ENCODE measurements at places on chromosomes 16 and 17.

DNA sequence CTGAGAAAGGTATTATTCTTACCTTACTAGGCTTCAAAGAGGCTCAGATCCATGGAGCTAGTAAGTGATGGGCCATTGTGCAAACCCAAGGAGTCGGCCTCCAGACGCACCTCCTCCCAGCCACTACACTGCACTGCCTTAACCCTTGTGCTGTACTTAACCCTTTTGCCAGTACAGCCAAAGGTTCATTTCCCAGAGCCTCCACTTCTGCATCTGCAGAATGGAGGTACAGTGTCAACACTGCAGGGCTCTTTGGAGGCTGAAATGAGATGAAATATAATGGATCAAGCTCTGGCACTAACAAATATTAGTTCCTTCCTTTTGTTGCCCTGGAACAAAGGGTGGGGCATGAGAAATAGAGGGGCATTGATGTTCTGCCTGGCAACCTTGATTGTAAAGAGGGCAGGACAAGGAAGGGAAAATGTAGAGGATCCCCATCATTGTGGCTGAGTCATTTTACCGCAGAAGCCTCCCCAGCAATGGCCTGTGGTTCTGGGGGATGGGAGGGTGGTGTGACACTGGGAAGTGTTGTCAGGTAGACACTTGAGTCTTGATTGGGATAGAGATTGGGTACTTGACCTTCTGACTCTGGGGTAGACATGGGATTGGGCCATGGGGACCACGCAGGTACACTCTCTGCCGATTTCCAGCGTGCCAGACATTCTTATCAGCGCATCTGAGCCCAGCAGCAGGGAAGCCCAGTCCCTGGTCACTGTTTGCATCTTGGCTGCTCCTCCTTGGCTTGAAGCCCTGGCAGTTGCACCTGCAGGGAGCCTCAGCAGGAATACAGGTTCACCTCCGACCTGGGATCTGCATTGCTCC, 84.0 kb downstream of the MSI2 start:
- no peak for DNase-seq

- no peak for DNase-seq
Measured at GRCh38 chr17:59619035-59619297, 729 bp upstream of the CLTC start.

DNA sequence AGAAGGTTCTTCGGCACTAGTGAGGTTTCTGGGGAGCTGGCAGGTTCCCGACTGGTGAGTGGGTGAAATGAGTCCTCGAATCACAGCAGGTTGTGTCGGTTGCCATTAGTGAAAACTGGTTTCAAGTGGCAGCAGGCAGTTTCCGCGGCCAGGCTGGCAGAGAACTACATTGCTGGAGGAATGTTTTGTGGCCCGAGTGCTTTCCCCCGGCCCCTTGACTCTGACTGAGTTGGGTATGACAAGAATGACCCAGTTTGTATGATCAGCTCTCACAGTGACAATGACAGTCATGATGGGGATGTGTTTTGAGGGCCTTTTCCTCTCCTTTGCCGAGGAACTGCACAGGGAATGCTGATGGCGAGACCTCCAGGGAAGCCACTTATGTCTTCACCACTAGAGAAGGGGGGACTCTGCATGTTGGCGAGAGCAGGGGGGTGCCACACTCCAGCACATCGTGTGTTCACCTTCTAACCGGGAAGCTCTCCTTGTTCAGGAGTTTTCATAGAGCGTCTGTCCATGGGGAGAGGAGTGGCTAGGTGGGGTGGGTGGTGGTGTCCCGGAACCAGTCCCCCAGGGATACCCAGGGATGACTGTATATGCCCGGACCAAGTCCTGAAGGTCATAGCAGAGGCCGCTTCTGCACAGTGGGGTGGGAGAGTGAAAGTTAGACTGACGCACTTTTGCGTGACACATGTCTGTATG, 206.0 kb upstream of the CHMP6 start:
- no peak for DNase-seq

GRCh38 chr16:23948949-23949411, 113.2 kb downstream of the PRKCB start:
- DNase-seq: peak; percentile 71

DNA sequence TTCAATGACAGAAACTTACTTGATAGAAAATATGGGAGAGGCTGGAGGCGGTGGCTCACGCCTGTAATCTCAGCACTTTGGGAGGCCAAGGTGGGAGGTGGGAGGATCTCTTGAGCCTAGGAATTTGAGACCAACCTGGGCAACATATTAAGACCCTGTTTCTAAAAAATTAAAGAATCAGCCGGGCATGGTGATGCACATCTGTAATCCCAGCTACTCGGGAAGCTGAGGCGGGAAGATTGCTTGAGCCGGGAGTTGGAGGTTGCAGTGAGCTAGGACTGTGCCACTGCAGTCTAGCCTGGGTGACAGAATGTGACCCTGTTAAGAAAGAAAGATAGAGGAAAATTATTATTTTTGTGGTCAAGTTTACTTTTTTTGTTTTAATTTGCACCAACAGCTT, 2.1 kb upstream of the NLK start:
- DNase-seq: no peak

- DNase-seq: no peak
Measured at GRCh38 chr17:70308618-70309017, 139.3 kb downstream of the KCNJ2 start.

DNA sequence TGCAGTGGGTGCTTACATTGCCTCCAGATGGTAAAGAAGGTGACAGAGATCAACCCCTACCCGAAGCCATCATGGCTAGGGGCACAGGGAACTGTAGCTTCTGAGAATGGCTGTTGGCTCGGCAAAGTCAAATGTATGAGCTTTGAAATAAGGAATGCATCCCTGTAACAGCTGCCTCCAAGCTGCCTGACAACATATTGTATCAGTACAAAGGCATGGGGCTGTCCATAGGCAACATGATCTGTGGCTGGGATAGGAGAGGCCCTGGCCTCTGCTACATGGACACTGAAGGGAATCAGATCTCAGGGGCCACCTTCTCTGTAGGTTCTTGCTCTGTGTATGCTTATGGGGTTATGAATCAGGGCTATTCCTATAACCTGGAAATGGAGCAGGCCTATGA, 119.2 kb upstream of the NETO2 start:
- no peak for DNase-seq

- peak; percentile 31 for DNase-seq
Measured at GRCh38 chr16:29738514-29738913, 7.3 kb downstream of the C16orf54 start.

DNA sequence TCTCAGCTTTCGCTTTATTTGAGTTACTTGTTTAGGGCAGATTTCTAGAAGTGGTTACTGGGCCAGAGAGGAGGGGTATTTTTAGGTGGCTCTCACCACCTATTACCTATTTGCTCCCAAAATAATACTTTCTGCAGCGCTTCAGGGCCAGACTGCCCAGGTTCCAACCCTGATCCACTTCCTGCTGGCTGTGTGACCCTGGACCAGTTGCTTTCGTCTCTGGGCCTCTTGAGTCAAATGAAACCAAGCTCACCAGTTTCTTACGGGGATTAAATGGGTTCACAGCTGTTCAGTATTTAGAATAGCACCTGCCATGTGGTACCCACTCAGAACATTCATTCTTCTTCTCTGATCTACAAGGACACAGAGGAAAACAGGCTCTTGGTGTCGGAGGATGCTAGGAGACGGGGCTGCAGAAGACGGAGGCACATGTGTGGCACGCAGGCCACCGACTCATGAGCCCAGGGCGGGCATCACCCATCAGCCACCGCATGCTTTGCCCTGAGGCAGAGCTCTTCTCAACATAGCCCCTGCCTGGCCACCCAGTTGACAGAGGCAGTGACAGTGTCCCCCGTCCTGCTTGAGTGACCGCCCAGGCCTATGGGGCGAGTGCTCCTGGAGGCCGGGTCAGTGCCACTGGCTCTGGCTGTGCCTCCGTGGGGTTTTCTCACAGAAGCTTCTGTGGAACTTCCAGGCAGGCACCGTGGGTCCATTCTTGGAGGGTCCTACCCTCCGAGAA, 149.0 kb upstream of the PLCG2 start:
- DNase-seq: no peak

DNA sequence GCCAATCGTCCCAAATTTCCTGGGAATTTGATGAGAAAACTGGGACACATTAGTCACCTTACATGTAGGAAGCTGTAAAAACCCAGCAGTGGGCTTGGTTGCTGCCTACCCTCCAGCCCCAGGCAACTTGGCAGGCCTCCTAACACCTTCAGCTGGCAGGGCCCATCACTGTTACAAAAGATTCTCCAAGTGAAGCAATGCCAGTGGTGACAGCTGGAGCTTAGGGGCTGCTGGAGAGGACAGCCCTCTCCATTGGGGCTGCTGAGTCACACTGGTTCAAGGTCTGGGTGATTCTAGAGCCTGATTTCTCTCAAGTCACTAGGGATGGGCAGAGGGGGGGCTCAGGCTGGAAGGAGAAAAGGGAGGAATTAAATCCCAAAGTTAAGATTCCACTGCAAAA, 180.6 kb downstream of the COPRS start:
- DNase-seq: no peak

DNA sequence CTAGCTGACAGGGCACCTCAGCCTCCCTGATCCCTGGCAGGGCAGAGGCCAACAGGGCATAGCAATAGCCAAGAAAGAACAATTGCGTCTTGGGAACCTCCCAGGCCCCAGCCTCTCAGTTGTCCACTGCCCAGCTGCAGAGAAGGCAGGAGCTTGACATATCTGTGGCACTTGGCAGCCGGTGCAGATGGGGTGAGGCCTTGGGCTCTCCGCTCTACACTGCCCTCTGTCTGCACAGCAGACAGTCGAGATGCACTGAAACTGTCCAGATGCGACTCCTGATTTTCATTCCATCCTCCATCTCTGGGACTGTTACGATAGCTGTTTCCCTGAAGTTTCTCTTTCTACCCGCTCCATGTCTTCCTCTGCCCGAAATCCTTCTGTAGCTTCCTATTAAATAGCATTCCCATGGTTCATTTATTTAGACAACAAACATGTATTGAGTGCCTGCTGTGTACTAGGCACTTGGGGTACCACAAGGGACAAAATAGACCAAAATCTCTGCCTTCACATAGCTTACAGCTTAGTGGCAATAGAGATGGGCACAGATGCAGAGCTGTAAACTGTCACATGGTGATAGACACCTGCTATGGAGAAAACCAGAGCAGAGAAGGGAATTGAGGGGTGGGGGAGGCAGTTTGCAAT, 3.3 kb downstream of the POLR3E start:
- DNase-seq: peak; percentile 40

GRCh38 chr17:17494870-17495535, 1.2 kb downstream of the RASD1 start:
- no peak for DNase-seq

DNA sequence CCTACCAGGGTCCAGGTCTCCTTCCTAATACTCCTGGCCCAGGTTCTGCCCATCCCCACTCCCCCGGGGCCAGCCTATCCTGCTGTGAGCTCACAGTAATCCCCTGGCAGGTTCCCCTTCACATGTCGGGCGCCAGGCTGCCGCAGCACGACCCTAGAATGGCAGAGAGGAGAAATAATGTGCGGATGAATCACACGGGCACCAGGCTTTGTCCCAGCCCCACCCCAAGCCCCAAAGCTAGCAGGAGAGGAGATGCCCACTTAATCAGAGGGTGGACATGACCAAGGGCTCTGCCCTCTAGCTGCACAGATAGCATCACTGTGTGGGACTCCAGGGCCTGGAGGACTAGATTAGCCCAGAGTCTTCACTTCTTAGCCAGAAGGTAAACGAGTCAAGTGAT, 39.5 kb downstream of the ST3GAL2 start:
- DNase-seq: no peak
